Left renal pelvis (tissue), 4 donors: ENCODE measurements at places on chromosomes 12 and 14. TPM values are rescaled to one million over a fixed set of nuclear protein-coding genes. Genes with fewer than 3 reads are reported as not detected.

The C12orf56 gene
- polyA plus RNA-seq: 1.0 TPM

The PPP4R4 gene
- polyA plus RNA-seq: 0.14 TPM

The SLC6A15 gene
- polyA plus RNA-seq: 0.82 TPM

The LPAR5 gene
- polyA plus RNA-seq: 1.1 TPM
